ENCODE measurements at places on chromosomes 5 and 9. TPM values are rescaled to one million over a fixed set of nuclear protein-coding genes. Genes with fewer than 3 reads are reported as not detected.

- no peak for DNase-seq
Measured at GRCh38 chr5:2901511-2901910, 150.0 kb upstream of the IRX2 start.

DNA sequence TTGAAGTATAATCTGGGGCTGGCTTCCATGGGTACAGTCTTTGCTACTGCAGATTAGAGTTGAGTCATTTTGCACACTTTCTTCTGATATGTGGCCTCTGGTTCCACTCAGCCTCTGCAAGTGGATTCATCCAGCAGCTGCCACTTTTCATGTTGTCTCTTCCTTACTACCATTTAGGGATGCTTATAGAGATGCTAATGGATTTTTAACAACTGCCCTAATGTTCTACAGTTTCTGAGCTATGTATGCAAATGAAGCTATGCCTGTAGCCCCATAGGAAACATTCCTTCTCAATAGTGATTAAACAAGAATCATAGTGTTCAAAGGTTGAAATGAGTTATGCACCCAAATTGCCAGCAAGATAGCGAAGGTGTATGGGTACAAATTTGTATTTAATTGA, 456.0 kb upstream of the ITGA1 start:
- no peak for DNase-seq

The PCDHAC2 gene
- not detected for total RNA-seq

- no peak for DNase-seq
Measured at GRCh38 chr5:65625743-65626142, 916 bp downstream of the SHLD3 start.

DNA sequence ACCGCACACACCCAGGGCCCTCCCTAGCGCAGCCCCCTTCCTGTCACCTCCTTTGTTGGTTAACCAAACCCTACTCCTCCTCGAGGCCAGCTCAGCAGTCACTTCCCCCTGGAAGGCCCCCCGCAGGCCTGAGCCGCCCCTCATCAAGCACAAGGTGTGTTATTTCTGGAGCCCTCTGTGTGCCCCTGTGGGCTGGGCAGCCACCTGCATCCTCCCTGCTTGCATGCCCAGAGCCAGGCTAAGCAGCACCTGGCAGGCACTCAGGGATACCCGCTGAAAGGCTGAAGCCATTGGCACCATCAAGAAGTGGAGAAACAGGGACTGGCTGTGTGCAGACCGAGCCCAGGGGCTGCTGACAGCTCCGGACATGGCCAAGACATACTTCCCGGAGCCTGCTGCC, 121.8 kb downstream of the ZNF354C start:
- DNase-seq = no peak

- DNase-seq = no peak
Measured at GRCh38 chr5:145934276-145934675, 2.1 kb upstream of the SH3RF2 start.

DNA sequence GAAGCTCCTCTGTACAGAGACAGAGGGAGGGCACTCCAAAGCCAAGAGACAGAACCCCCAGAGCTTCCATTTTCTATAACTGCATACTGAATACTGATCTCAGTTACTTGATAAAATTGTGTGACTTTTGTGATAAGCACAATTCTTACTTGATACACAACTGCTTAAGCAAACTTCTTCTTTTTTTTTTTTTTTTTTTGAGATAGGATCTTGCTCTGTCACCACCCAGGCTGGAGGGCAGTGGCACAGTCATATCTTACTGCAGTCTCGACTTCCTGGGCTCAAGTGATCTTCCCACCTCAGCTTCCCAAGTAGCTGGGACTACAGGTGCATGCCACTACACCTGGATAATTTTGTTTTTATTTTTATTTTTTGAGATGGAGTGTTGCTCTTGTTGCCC, 252.1 kb upstream of the ZNF608 start:
- no peak for DNase-seq

GRCh38 chr9:37034305-37034937, 353 bp upstream of the PAX5 start:
- DNase-seq = peak; percentile 52

The ESM1 gene
- not detected for total RNA-seq

The NR5A1 gene
- not detected for total RNA-seq

The ALDOB gene
- not detected for total RNA-seq

DNA sequence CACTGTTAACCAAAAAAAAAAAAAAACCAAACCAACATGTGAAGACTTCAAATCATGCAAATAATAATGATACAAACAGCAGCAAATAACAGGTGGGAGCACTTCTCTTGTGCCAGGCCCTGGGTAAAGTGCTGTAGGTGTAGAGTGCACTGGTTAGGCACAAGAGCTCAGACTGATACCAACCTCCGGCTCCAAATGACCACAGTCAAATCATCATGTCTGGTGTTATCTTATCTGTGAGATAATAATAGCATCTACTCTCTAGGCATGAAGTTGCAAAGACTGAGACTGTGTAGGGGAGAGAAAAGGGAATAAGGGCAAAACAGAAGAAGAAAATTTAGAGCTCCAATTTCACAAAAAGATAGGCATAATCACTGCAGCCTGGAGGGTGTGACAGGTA, 159.5 kb downstream of the ARL15 start:
- DNase-seq = no peak

- no peak for DNase-seq
Measured at GRCh38 chr5:91386120-91386519, 3.0 kb upstream of the ARRDC3 start.

DNA sequence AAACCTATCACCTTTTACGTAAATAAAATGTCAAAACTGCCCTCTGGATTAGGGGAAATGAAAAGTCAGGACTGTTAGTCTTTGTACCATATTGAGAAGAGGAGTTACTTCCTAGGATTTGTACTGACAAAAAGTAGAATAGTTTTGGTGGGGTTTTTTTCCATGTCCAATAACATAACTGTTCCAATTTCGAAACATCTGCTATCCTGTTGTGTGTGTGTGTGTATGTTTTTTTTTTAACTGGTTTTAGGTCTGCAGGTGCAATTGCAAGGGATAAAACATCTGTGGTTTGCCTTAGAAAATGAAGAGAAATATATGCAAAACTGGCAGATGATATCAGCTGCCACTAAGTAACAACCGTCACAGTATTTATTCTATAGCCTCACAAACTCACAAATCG, 506.8 kb downstream of the NFIB start:
- no peak for DNase-seq

GRCh38 chr9:133002147-133003070, 23.9 kb downstream of the GFI1B start:
- no peak for DNase-seq

GRCh38 chr9:71769175-71770161, 1.2 kb upstream of the CEMIP2 start:
- DNase-seq = peak; percentile 65

- no peak for DNase-seq
Measured at GRCh38 chr9:6630502-6631206, 14.9 kb downstream of the GLDC start.

DNA sequence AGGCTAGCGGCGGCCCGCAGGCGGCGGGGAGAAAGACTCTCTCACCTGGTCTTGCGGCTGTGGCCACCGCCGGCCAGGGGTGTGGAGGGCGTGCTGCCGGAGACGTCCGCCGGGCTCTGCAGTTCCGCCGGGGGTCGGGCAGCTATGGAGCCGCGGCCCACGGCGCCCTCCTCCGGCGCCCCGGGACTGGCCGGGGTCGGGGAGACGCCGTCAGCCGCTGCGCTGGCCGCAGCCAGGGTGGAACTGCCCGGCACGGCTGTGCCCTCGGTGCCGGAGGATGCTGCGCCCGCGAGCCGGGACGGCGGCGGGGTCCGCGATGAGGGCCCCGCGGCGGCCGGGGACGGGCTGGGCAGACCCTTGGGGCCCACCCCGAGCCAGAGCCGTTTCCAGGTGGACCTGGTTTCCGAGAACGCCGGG, 253 bp downstream of the SLC12A2 start:
- DNase-seq = no peak

DNA sequence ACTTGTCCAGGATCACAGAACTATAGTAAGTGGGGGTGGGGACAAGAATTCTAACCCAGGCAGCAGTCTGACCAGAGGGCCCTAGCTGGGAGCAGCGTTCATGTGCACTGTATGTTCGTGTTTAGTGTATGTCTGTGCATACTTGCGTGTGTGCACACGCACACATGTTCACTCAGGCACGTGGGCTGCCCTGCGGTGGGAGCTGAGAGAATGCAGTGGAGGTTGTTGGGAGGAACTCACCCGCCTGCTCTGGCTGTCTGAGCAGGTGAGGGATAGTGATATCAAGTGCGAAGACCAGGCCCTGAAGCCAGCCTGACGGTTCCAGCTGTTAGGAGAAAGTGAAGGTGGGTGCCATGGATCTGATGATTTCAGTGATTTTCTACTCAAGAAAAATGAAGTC, 942 bp downstream of the DCANP1 start:
- peak; percentile 47 for DNase-seq

GRCh38 chr9:131529597-131530545, 1.2 kb downstream of the UCK1 start:
- no peak for DNase-seq

The ANKRD34B gene
- total RNA-seq = 0.25 TPM

The FAM174A gene
- 3.9 TPM for total RNA-seq

The GDF9 gene
- 1.3 TPM for total RNA-seq

DNA sequence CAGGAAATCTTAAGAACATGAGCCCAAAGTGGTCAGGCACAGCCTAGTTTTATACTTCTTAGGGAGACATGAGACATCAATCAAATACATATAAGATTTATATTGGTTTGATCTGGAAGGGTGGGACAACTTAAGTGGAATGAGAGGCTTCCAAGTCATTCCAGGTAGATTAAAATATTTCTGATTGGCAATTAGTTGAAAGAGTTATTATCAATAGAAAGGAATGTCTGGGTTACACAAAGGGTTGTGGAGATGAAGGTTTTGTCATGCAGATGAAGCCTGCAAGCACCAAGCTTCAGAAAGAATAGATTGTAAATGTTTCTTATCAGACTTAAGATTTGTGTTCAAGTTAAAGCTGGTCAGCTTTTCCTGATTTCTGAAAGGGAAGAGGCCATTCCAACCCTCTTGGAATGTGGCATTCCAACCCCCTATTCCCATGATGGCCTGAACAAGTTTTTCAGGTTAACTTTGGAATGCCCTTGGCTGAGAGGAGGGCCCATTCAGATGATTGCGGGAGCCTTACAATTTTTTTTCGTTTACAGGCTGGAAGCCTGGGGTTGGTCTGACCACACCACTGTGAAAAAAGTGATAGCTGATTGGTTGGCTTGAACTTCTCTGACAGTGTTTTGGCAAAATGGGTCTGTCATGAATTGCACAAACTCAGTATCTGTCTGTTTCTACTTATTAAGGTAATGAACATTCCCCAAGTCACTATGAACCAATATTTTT, 245.6 kb upstream of the RAI14 start:
- no peak for DNase-seq

- no peak for DNase-seq
Measured at GRCh38 chr5:150153957-150154617, 1.6 kb downstream of the PDGFRB start.

DNA sequence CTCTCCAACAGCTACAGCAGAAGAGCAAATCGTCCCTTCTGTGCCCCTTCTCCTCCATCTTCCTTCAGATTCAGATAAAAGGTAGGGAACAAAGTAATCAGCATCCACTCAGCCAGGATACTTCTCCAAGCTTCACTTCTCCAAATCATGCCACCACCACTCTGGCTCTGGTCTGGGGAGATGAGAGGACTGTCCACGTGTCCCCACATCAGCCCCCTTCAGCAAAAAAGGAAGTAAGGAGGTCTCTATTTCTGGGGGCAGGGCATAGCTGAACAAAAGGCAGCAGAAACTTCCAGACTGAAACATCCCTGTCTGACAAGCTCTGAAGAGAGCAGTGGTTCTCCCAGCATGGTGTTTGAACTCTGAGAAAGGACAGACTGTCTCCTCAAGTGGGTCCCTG, 116.9 kb downstream of the C5orf15 start:
- DNase-seq = no peak

All from activated naive CD4-positive, alpha-beta T cell treated with anti-CD3 and anti-CD28 coated beads, Interleukin-2, amount 50 U/mL, for 72 hours (primary cell).